ENCODE measurements at places on chromosomes 16 and 17.

- DNase-seq, result no peak
These were observed 78.2 kb upstream of the NOL11 start for GRCh38 chr17:67639555-67639954.

- no peak for DNase-seq
These were observed 97.1 kb upstream of the MAF start for GRCh38 chr16:79697562-79698112.

DNA sequence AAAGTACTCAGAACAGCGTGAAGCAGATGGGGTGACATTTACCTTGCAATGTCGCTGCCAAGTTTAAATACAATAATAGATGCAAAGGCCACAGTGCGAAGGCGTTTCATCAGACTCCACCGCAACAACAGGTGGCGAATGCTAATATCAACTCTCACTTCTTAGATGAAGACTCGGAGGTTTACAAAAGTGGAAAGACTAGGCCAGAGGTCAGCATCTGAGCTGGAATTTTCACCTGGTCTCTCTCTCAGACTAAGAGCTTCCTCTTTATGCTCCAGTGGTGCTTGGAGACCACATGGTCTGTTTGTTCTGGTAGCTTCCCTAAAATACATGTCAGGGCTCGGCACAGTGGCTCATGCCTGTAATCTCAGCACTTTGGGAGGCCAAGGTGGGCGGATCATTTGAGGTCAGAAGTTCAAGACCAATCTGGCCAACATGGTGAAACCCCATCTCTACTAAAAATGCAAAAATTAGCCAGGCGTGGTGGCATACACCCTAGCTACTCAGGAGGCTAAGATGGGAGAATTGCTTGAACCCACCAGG is 169.1 kb downstream of the XYLT1 start:
- no peak for DNase-seq

- DNase-seq, result no peak
These were observed 6.9 kb downstream of the SNTB2 start for GRCh38 chr16:69193855-69194254.

DNA sequence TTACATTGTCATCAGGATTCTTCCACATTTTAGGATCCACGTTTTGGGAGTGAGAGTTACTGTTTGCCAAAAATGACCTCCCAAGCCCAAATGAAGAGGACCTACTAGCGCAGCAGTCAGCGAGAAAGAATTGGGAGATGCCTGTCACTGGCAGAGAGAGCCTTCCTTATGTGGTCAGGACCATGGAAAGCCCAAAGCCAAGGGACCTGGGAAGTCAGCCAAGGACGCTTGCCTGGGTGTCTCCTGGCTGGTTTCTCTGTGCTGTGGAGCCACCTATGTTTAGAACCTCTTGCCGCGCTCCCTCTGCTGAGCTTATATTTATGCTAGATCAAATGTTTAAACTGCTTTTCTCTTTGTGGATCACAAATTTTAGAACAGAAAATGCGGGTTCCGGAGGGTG is 24.9 kb upstream of the RHBDL3 start:
- no peak for DNase-seq
